ENCODE measurements at places on chromosomes 4 and X. TPM values are rescaled to one million over a fixed set of nuclear protein-coding genes. Genes with fewer than 3 reads are reported as not detected.

GRCh38 chr4:177267911-177268310 is 41.8 kb upstream of the NEIL3 start:
- no peak for DNase-seq

- DNase-seq = no peak
Observed at GRCh38 chr4:113575401-113575800, 186.1 kb downstream of the CAMK2D start.

GRCh38 chr4:84583876-84584380 is 1.0 kb downstream of the CDS1 start:
- DNase-seq = peak; percentile 3

GRCh38 chrX:113300580-113300979 is 459.9 kb upstream of the AMOT start:
- no peak for DNase-seq

- no peak for DNase-seq
Observed at GRCh38 chr4:118989098-118990080, 100.7 kb downstream of the SYNPO2 start.

DNA sequence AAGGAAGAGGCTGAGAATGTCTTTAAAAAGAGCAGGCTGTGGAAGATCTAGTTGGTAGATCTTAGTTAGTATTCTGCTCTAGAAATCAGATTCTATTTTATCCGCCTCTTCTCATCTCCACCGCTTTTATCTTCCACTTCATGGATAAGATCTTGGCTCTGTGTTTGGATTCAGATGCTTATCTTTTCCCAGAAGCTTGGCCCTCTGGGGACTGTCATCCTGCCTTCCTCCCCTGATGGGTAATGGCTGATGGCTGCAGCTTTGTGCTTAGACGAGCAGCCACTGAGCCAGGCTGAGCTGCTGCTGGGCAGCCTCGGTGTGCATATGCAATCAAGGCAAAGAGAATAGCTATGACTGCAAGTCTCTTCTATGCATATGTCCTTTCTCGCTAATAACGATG is 23.5 kb downstream of the TRIML1 start:
- DNase-seq = no peak

DNA sequence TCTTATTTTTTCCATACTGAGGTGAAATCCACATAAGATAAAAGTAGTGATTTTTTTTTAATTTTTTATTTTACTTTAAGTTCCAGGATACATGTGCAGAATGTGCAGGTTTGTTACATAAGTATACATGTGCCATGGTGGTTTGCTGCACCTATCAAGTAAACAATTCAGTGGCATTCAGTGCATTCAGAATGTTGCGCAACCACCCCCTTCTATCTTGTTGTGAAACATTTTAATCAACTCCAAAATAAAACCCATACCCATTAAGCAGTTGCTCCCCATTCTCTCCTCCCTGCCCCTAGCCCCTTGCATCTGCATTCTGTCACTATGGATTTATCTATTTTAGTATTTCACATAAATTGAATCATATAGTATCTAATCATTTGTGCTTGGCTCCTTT is 121.2 kb downstream of the KLHL13 start:
- no peak for DNase-seq

DNA sequence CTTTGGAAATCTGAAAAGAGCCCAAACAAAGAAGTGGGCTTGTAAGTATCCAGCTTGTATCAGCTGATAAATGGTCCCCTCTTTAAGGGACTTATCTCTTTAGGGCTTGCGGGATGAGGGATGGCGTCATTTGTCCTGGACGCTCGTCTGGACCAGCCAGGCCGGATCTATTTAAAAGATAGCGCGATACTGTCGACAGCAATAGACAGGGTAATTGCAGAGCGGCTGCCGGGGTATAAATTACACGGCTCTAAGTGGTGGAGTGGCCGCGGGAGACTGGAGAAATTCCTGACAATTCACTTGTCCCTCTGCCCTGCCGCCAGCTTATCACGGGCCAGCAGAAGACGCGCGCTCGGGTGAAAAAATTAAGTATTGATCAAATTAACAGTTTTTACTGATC is 90.7 kb downstream of the FAM53A start:
- DNase-seq = no peak

DNA sequence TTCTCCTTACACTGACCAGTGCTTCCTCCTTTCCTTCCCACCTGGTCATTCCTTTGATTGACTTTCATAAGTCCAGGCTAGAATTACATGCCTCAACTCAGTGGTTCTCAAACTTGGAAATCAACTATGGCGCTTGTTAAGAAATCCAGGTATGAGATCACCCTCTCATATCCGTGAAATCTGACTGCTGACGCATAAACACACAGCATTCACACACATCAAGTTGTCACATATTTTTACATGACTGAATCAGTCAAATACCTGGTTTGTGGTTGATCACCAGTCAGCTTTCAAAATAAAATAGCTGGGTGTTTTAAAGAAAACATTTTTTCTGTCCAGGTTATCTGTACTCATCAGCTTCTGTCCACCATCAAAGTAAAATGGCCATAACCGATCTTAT is 433.5 kb downstream of the AFF2 start:
- no peak for DNase-seq

- no peak for DNase-seq
Observed at GRCh38 chrX:111624169-111624568, 56.8 kb upstream of the ALG13 start.

- no peak for DNase-seq
Observed at GRCh38 chr4:117770269-117771102, 263.8 kb upstream of the NDST3 start.

GRCh38 chr4:10743357-10743756 is 58.8 kb upstream of the CLNK start:
- DNase-seq = no peak

GRCh38 chr4:140806163-140806562 is 50.0 kb upstream of the TBC1D9 start:
- no peak for DNase-seq

DNA sequence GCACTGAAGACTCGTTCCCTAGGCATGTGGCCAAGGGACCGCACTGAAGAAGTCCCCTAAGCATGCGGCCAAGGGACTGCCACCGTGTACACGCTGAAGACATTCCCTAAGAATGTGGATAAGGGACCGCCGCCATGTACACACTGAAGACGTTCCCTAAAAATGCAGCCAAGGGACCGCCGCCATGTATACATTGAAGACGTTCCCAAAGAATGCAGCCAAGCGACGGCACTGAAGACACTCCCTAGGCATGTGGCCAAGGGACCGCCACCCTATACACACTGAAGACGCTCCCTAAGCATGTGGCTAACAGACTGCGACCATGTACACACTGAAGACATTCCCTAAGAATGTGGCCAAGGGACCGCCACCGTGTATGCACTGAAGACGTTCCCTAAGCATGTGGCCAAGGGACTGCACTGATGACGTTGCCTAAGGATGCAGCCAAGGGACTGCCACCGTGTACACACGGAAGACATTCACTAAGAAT is 31.5 kb downstream of the DHRSX start:
- no peak for DNase-seq

GRCh38 chr4:150584111-150584915 is 2.4 kb downstream of the MAB21L2 start:
- DNase-seq = no peak

DNA sequence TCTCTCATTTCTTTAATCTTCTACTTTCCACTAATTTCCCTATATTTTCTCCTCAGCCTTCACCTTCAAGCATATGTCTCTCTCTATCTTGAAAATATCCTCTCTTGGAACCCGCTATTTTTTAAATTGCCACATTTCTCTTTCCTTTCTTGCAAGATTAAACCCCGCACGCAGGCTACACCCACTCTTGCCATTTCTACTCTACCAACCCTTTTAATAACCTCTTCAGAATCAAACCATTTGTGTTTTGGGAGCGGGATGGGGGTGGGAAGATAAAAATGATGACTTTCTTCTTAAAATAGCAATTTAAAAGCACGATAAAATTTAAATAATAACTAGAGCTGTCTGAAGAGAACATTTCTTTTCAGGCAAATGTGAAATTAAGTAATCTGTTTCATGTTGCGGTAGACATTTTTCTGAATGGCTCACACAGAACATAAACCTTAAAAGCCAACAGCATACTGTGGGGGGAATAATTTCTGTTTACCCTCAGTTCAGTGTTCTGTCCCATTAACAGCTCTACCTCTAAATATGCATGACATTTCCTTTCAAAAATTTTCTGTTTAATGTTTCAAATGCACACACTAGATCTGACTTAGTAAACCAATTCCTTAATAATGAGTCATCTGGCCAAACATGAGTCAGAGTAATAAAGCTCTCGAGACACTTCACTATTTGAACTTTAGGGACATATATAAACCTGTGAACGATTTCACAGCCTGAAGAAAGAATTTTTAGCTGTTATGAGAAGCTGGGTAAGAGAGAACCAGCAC is 20.5 kb downstream of the ARSJ start:
- no peak for DNase-seq

GRCh38 chr4:75831856-75832405 is 70.3 kb downstream of the PPEF2 start:
- DNase-seq = no peak

- DNase-seq = no peak
Observed at GRCh38 chrX:132401935-132402334, 86.9 kb downstream of the MBNL3 start.

- no peak for DNase-seq
Observed at GRCh38 chr4:77022560-77023179, 53.1 kb downstream of the CCNI start.

GRCh38 chrX:153779891-153780677 is 757 bp upstream of the SRPK3 start:
- no peak for DNase-seq

DNA sequence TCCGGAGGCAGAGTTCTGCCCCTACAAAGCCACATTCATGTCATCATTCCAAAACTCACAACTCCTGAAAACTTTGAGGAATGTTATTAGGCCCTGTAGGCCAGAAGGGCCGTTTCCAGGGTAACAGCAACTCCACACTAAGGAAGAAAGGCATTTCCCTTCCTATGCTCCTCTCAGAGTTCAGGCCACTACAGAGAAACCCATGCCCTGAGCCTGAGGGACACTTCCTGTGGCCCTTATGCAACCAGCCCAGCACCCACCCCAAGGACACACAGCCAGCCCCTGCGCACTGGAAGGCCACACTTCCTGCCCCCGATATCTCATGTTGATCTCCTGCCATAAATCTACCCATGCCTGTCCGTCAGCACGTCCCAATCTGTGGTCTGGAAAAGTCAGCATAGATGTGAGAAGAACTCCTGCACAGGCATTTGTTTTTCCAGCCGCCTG is 289.3 kb downstream of the BCOR start:
- DNase-seq = no peak

- no peak for DNase-seq
Observed at GRCh38 chr4:184028561-184029374, 123.7 kb downstream of the STOX2 start.

- DNase-seq = no peak
Observed at GRCh38 chr4:183396227-183396637, 48.2 kb upstream of the CDKN2AIP start.

DNA sequence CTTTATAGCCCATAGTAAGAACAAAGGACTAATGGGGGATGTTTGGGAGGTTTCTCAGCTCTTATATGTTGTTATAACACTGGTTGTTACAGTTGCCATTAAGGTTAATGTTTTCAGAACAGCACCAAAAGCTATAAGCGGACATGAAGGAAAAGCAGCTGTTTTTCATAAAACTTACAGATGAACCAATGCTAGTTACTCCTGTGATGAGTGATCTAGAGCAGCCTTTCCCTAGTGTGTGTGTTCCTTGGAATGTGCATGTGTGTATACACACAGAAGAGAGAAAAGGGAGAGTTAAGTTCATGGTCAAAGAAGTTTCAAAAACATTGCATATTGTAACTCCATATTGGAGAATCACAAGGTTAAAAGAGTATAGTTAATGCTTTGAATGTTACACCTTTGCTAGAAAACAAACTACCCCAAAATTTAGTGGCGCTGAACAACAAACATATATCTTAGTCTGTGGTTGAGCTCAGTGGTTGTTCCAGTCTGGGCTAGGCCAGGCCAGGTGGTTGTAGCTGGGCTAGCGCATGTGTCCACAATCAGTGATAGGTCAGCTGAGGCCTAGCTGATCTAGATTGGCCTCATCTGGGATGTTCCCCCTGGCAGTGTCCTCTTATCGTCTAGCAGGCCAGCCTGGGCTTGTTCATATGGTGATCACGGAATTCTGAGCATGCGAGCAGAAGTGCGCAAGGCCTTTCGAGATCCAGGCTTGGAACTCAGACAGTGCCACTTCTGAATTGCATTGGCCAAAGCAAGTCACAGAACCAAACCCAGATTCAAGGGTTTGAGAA is 151.0 kb downstream of the NHS start:
- DNase-seq = no peak

DNA sequence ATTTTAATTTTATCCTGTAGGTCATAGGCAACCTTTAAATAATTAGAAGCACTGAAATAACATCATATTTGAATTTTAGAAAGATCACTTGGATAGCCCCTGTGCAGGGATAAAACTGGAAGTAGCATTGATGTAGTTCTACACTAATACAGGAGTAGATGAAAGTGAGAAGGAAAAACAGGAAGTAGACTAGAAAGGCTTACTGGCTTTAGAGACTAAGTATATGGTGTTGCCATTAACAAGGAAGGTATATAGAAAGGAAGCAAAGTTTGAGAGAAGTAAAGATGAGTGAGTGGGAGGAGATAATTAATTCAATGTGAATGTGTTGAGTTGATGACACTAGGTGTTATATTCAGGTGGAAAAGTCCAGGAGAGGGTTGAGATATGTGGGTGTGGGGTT is 73.1 kb upstream of the EPGN start:
- DNase-seq = no peak

- DNase-seq = no peak
Observed at GRCh38 chrX:96170626-96171025, 514.0 kb upstream of the DIAPH2 start.

DNA sequence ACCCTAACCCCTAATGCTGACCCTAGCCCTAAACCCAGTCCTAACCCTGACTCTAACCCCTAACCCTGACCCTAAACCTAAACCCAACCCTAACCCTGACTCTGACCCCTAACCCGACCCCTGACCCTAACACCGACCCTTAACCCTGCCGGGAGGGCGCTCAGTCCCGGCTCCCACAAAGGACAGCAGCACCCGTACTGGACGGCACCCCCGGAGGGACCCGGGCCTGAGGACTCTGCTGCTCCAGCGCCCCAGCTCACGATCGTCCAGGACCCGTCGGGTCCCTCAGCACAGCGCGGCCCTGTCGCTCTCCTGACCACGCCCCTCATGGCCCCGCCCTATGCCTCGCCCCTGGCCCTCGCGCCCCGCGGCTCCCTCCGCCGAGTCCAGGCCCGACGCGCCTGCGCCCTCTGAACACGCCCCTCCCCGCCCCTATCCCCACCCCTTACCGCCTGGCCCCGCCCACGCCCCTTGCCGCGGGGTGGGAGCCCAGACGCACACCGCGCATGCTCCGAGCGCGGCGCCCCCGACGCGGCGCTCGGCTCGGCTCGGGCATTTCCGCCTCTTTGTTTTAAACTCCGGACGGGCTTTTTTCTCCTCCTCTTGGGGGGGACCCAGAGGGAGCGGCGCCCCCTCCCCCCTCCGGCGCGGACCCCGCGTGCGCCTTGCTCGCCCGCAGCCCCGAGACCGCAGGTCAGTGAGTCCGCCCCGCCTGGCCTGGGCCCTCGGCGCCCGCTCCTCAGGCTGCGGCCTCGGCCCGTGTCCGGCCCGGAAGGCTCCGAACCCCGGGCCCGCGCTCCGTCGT is at the start of gene PCGF3:
Gene PCGF3, plus strand, starts transcription at position 555 of the 805 bp plus-strand sequence. CDS start 27,849 bp downstream, outside the sequence.
- DNase-seq = peak; percentile 94

The BEND2 gene
- not detected for polyA plus RNA-seq

The UGT2B10 gene
- not detected for polyA plus RNA-seq

The CENPE gene
- polyA plus RNA-seq = 3.4 TPM

The VCX3B gene
- not detected for polyA plus RNA-seq

The SLC26A1 gene
- polyA plus RNA-seq = 6.0 TPM

The GPRASP3 gene
- polyA plus RNA-seq = 8.0 TPM

The OPRPN gene
- not detected for polyA plus RNA-seq
